Upper lobe of right lung (tissue), 1 donor: ENCODE measurements at places on chromosomes 6 and 20. TPM values are rescaled to one million over a fixed set of nuclear protein-coding genes. Genes with fewer than 3 reads are reported as not detected.

DNA sequence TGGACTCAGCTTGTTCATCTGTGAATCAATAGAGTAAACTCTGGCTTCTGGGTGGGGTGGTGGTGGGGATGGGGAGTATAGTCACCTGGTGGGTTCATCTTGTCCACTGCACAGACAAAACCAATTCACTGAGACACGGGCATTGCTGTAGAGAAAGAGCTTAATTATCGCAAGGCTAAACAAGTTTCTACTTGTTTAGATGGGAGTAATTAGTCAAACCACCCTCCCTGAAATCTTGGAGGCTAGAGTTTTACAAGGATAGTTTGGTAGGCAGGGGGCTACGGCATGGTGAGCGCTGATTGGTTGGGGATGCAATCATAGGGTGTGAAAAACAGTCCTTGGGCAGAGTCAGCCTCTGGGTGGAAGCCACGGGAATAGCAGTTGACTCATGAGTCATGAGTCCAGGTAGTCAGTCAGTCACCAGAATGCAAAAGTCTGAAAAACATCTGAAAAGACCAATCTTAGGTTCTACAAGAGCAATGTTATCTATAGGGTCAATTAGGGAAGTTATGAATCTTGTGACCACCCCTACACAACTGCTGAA is 77.8 kb downstream of the STMND1 start:
- H3K4me1 ChIP-seq, result no peaks in the 10 kb centered on the region
- H3K27ac ChIP-seq, result no peak overlapping the region
- no peak for DNase-seq
- H3K36me3 ChIP-seq, result no peaks in the 10 kb centered on the region
- H3K4me3 ChIP-seq, result no peak overlapping the region
- no peaks in the 10 kb centered on the region for H3K27me3 ChIP-seq

- no peak for DNase-seq
- H3K27me3 ChIP-seq, result no peaks in the 10 kb centered on the region
- no peak overlapping the region for H3K4me3 ChIP-seq
- H3K27ac ChIP-seq, result no peak overlapping the region
These were observed 213.0 kb upstream of the LAMP5 start for GRCh38 chr20:9301129-9302090.

The SMLR1 gene
- total RNA-seq, result not detected

DNA sequence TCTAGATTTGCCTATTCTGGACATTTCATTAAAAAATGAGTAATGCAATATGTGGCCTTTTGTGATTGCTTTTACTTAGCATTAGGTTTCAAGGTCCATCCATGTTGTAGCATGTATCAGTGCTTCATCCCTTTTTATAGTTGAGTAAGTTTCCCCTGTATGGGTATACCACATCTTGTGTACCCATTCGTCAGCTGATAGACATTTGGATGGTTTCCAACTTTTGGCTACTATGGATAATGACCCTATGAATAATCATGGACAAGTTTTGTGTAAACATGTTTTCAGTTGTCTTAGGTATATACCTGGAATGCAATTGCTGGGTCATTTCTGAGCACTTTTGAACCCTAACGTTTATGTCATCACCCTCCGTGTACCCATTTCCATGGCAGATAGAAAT is 15.4 kb downstream of the METTL24 start:
- H3K36me3 ChIP-seq, result no peaks in the 10 kb centered on the region
- H3K4me3 ChIP-seq, result no peak overlapping the region
- no peaks in the 10 kb centered on the region for H3K27me3 ChIP-seq
- H3K27ac ChIP-seq, result no peak overlapping the region
- no peaks in the 10 kb centered on the region for H3K4me1 ChIP-seq

DNA sequence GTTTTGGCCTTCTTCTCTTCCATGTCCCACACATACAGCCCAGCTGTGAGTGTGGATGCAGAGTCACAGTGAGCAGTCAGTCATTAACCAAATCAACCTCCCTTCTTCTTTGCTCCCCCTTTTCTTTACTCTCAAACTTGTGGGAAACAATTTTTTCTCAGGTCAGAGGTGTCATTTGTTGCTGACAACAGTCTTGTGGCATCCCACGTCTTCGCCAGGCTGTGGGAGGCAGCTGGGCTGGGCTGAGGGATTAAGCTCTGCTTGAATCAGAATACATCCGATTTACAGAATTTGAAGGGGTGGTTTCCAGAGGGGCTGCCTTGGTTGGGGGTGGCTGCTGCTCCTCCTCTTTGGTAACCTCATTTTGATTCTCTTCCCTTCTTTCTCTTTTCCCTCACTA is 40.5 kb downstream of the SCGN start:
- no peak overlapping the region for H3K4me3 ChIP-seq
- DNase-seq, result no peak
- H3K4me1 ChIP-seq, result no peaks in the 10 kb centered on the region
- no peaks in the 10 kb centered on the region for H3K27me3 ChIP-seq
- no peak overlapping the region for H3K27ac ChIP-seq

- H3K4me3 ChIP-seq, result no peak overlapping the region
- DNase-seq, result no peak
- no peaks in the 10 kb centered on the region for H3K4me1 ChIP-seq
- H3K27ac ChIP-seq, result no peak overlapping the region
These were observed 45.2 kb downstream of the OSTM1 start for GRCh38 chr6:108029226-108029921.

- H3K4me1 ChIP-seq, result peaks cover 3% of the 10 kb centered on the region
- H3K27ac ChIP-seq, result no peak overlapping the region
- H3K4me3 ChIP-seq, result no peak overlapping the region
- no peaks in the 10 kb centered on the region for H3K27me3 ChIP-seq
- DNase-seq, result peak; percentile 6
These were observed 103.7 kb upstream of the SALL4 start for GRCh38 chr20:51906049-51906448.

GRCh38 chr6:163420289-163420614 is 5.7 kb downstream of the QKI start:
- DNase-seq, result no peak
- H3K4me3 ChIP-seq, result peak overlapping the region; percentile 83
- H3K4me1 ChIP-seq, result peaks cover 53% of the 10 kb centered on the region
- H3K27me3 ChIP-seq, result no peaks in the 10 kb centered on the region
- no peaks in the 10 kb centered on the region for H3K36me3 ChIP-seq

- H3K4me1 ChIP-seq, result no peaks in the 10 kb centered on the region
- no peak overlapping the region for H3K4me3 ChIP-seq
- no peak for DNase-seq
- peaks cover 8% of the 10 kb centered on the region for H3K27me3 ChIP-seq
- no peaks in the 10 kb centered on the region for H3K36me3 ChIP-seq
These were observed 55.1 kb upstream of the HDDC2 start for GRCh38 chr6:125356884-125357283.

GRCh38 chr20:49028684-49029083 is 17.4 kb upstream of the CSE1L start:
- no peak overlapping the region for H3K27ac ChIP-seq
- no peak for DNase-seq
- no peaks in the 10 kb centered on the region for H3K27me3 ChIP-seq
- H3K36me3 ChIP-seq, result peaks cover 90% of the 10 kb centered on the region

The EPHA7 gene
- total RNA-seq, result 0.14 TPM

DNA sequence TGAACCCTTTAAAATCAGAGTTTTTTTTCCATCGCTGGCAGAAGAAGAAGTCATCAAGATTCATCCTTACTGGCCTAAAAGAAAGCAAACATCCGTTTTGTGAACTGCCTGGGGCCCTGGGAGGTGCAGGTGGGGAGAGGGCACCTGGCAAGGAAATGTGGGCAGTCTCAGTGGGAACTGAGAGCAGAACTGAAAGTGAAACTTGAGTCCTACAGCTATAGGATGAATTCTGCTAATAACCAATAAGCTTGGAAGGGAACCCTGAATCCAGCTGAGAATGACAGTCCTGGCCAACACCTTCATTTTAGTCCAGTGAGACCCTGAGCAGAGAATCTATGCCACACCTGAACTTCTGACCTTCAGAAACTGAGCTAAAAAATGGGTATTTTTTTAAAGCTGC is 130.1 kb upstream of the ASCC3 start:
- no peak overlapping the region for H3K27ac ChIP-seq
- H3K36me3 ChIP-seq, result no peaks in the 10 kb centered on the region

DNA sequence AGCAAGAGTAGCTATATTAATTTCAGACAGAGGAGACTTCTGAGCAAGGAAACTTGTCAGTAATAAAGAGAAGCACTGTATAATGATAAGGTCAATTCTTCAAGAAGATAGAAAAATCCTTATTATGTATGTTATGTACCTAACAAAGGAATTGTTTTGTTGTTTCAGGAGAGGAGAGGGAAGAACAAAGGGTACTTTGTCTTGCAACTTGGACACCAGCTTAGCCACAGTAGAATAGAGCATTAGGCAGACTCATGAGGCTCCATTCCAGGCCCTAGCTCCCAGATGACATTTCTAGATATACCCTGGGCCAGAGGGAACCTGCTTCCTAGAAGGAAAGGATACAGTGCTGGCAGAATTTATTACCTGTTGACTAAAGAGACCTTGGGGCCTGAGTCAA is 6.5 kb upstream of the NUS1 start:
- H3K27me3 ChIP-seq, result no peaks in the 10 kb centered on the region
- no peaks in the 10 kb centered on the region for H3K4me1 ChIP-seq
- no peak overlapping the region for H3K4me3 ChIP-seq
- no peak overlapping the region for H3K27ac ChIP-seq
- no peak for DNase-seq
- no peaks in the 10 kb centered on the region for H3K36me3 ChIP-seq

DNA sequence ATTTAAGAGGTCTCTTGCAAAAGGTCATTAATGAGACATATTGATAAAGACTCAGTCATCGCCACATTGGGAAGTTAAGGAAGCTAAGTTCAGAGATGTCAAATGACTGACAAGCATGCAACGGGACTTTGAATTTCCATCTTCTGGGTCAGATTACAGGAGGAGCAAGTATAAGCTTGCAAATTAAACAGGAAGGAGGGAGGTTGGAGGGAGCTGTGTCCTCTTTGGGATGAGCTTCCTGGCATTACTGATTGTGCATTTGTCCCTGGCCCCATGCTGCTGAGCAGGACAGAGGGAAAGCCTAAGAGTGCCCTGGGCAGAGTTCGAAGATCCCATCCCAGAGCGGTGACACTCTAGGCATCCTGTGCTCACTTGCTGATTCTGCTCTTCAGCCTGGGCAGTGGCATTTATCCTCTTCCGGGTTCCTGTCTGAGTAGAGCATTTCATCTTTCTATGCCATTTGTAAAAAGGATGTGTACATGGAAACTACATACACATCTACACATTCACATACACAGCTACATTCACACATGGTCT is 40.5 kb downstream of the SLC22A1 start:
- H3K27me3 ChIP-seq, result no peaks in the 10 kb centered on the region
- no peaks in the 10 kb centered on the region for H3K4me1 ChIP-seq
- H3K4me3 ChIP-seq, result no peak overlapping the region
- H3K36me3 ChIP-seq, result no peaks in the 10 kb centered on the region

- no peaks in the 10 kb centered on the region for H3K27me3 ChIP-seq
- H3K4me1 ChIP-seq, result no peaks in the 10 kb centered on the region
- H3K4me3 ChIP-seq, result no peak overlapping the region
- no peak for DNase-seq
- H3K36me3 ChIP-seq, result no peaks in the 10 kb centered on the region
- no peak overlapping the region for H3K27ac ChIP-seq
These were observed 520.9 kb upstream of the CITED2 start for GRCh38 chr6:139895205-139895793.

The GNAS-AS1 gene
- 1.1 TPM for total RNA-seq

The WFDC12 gene
- 1.8 TPM for total RNA-seq

DNA sequence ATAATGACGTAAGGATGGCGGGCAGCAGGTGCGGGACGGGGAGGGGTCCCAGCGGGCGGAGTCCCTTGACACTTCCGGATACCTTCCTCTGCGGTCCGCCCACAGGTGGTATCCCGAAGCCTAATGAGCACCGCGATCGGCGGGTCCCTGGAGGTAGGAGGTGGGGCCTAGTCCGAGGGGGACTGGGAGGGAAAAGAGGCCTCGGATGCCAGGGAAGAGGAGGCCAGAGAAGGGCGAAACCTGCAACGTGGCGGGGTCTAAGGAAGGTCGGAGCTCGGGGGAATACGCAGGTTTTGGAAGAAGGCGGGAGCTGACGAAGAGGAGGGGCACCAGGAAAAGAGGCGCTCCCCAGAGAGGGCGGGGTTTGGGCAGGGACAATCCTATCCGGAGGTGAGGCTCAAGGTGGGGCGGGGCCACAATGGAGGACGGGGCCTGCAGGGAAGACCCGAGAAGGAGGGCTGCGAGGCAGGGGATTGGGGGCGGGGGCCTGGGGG is 3.7 kb downstream of the PRSS16 start:
- H3K4me3 ChIP-seq, result peak overlapping the region; percentile 60
- peak; percentile 97 for DNase-seq
- no peaks in the 10 kb centered on the region for H3K4me1 ChIP-seq
- H3K36me3 ChIP-seq, result no peaks in the 10 kb centered on the region
- peak overlapping the region; percentile 84 for H3K27ac ChIP-seq

The SIRPB1 gene
- 11.6 TPM for total RNA-seq
